H9 (cell line): ENCODE measurements at places on chromosomes 11 and 22. TPM values are rescaled to one million over a fixed set of nuclear protein-coding genes. Genes with fewer than 3 reads are reported as not detected.

DNA sequence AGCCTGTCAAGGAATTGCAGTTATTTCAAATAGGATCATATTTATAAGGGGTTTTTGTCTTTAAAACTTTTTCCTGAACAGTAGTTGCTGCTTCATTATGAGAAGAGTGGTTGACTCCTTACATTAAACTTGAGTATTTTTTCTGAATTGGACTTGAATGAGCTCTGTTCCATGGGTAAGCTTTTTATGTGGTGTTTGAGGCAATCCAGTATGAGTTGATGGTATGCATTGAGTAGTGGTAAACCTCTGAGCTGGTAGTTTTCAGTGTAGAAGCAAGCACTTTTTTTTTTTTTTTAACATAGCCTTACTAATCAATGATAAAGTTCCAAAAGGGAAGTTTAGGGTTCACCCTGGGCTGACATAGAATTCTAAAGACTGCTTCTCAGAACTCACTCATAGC is 3.4 kb downstream of the KMT2A start:
- DNase-seq: no peak

DNA sequence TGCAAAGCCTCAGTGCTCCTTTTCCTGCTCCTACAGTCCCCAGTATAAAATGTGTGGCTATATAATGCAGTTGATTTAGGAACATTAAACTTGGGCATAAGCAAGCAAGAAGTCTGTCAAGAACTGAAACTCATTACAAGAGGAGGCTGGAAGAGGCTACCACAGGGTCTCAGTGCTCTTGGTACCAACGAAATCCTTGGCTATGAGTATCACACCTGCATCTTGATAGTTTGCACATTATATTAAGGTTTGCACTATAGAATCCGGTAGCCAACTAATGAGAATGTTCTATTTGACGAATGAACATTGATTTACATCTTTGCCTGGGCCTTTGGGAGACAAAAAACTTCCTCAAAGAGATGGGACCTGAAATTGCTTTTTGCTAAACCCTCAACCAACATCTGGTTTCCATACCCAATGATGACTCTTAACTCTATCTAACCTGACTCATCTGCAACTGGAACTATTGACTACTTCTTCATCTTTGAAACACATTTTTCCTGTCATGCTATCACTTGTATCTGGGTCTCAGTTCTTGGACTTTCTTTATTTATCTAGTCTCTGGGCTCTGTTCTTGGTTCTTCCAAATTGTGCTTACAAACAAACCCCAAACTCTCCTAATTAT is 207.2 kb upstream of the CTSC start:
- no peak for DNase-seq

The OR51E2 gene
- total RNA-seq: not detected in 2 replicates

DNA sequence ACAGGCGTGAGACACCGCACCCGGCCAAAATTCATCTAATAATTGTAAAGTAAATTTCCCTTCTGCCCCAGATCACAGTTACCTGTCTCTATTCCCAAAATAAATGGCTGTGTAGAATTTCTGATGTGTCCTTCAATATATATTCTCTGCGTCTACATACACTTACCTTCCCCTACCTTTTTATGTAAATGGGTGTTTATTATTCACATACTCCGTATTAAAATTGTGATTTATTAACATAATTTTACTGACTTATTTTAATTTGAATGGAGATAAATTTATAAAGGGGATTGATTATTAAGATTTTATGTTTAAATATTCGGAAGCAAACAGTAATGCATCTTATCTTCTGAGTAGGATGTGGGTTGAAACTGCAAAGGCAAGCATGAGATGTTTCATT is 16.4 kb upstream of the ZNF280A start:
- DNase-seq: no peak

The FEN1 gene
- 114 and 115 TPM in 2 replicates for total RNA-seq

The OSBP2 gene
- 3.4 and 3.6 TPM in 2 replicates for total RNA-seq

DNA sequence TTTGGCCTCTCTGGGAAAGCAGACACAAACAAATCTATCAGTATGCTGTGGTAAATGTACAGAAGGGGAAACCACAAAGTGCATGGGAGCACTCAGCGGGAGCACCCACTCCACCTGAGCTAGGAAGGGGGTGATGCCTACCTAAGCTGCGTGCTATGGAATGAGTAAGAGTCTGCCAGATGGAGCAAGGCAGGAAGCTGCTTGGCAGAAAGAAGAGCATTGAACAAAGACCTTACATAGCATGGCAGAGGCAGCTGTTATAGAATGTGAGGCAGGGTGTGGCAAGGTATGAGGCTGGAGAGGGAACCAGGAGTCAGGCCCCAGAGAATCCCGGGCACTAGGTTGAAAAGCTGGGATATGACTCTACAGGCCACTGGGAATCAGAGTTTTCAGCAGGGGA is 13.8 kb upstream of the MTFP1 start:
- no peak for DNase-seq

GRCh38 chr11:64572143-64572542 is 18.9 kb upstream of the SLC22A12 start:
- no peak for DNase-seq

DNA sequence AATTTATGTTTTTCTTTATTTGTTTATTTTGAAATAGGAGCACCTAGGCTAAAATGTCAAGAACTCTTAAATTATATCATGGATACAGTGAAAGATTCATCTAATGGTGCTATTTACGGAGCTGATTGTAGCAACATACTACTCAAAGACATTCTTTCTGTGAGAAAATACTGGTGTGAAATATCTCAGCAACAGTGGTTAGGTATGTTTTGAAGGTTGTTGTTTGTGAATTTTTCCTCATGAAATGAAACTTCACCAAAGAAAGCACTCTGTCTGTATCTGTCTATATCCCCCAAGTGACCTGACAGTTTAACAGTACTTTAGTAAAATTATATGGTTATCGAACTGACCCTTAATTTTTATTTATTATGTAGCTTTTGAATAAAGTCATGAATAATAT is 12.8 kb downstream of the ATM start:
- DNase-seq: no peak

DNA sequence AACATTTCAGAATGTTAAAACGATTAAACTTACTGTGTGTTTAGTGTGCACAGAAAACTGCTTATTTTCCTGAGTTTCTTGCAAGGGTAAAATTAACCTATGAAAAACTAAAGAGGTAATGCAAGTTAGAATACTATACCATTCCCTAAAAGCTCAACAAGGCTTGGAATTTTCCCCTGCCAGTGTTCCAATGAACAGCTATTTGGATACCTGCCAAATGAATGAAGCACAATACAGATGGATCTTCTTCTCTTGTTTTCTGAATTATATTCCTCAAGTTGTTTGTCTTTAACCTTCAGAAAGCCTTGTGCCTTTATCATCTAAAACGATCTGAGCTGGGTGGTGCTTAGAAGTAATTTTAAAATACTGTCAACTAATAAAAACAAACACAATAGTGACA is 204.5 kb downstream of the LRRC4C start:
- no peak for DNase-seq

The OR51A4 gene
- total RNA-seq: not detected in 2 replicates

The CALCB gene
- not detected in 2 replicates for total RNA-seq

The NUDT8 gene
- total RNA-seq: 6.5 and 6.8 TPM in 2 replicates

The OR5A1 gene
- total RNA-seq: not detected in 2 replicates

The RIMBP3B gene
- total RNA-seq: 0.39 and 0.77 TPM in 2 replicates

DNA sequence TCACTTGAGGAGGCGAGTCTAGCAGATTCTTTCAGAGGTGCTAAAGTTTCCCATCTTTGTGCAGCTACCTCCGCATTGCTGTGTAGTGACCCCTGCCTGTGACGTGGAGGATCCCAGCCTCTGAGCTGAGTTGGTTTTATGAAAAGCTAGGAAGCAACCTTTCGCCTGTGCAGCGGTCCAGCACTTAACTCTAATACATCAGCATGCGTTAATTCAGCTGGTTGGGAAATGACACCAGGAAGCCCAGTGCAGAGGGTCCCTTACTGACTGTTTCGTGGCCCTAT is 8.9 kb upstream of the SAMM50 start:
- no peak for DNase-seq

DNA sequence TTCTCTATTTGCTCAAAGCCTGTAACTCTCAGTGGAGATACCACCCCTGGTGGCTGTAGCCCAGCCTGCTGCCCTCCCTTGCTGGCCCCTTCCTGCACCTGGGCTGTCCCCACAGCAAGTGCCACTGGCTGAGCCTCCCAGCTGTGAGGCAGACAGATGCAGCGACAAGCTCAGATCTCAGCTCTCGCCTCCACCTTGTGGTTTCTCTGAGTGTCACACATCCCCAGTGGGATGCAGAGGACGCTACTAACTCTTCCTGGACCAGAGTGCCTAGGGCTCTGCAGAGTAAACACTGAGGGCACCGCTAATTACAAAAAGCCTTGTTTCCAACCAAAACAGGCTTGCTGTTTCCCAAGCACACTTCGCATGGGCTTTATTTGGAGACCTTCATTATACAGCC is 8.9 kb downstream of the YPEL1 start:
- DNase-seq: peak; percentile 89

- DNase-seq: no peak
Observed at GRCh38 chr11:111465400-111465799, 46.8 kb downstream of the BTG4 start.

DNA sequence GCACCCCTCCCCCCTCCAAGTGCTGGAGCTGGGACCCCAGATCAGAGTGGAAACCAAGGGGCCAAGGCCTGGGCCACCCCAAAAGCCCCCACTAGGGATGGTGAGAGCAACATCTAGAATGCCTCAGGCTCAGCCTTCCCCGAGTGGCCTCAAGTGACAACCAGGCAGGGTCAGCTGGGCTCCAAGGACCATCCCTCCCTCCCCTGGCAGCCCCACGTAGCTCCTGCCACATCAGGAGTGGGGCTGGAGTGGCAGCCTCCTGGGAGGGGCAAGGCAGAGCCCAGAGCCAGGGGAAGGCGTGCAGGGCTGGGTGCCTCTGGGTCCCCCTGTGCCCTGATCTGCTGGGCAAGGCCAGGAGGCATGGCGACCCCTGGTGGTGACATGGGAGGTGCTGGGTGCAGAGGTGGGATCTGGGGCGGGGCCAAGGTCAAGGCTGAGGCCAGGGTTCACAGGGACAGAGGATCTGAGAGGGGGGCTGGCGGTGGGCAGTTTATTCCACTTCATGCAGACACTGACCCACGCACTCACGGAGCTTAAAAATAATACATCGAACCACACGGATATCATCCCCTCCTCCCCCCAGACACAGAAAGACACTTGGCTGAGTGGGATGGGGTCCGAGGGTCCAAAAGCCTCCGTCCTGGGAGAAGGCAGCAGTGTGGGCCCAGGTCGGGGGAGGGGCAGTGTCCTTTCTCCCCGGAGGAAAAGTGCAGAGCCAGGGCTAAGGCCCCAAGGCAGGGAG is 15.8 kb upstream of the EHD1 start:
- DNase-seq: peak; percentile 89

The GAL3ST1 gene
- total RNA-seq: 5.1 TPM in 2 replicates

DNA sequence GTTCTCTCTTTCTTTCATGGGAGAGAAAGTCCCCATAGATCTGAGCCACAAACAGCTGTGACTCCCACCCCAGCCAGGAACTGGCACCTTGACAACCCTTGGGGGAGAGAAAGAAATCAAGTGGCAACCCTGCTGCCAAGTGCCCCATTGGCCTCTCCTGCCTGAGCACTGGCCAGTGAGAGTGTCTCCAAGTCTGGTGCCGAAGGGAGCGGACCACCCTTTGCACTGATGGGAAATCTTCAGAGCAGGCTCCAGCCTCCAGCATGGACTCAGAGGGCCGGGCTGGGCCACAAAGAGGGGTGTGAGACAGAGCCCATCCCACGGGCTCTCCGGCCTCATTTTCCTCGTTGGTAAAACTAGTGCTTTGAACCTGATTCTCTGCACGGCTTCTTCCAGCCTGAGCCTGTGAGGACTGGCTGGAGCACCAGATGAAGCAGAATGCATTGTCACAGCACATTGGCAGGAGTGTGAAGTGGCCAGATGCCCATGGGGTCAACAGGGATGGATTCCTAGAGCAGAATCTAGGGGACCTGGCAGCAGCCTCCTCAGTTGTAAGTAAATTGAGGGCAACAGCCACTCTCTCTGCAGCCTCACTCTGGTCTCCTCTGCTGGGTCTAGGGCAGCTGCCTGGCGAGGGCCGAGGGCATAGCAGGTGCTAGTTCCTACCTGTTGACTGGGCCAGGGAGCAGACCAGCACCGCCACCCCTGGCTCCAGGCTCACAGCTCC is 81.4 kb downstream of the TRIM29 start:
- DNase-seq: peak; percentile 29

The TRIM49 gene
- total RNA-seq: not detected in 2 replicates

The OR56A1 gene
- 0.07 TPM in 2 replicates for total RNA-seq

The TNNI2 gene
- not detected in 2 replicates for total RNA-seq

DNA sequence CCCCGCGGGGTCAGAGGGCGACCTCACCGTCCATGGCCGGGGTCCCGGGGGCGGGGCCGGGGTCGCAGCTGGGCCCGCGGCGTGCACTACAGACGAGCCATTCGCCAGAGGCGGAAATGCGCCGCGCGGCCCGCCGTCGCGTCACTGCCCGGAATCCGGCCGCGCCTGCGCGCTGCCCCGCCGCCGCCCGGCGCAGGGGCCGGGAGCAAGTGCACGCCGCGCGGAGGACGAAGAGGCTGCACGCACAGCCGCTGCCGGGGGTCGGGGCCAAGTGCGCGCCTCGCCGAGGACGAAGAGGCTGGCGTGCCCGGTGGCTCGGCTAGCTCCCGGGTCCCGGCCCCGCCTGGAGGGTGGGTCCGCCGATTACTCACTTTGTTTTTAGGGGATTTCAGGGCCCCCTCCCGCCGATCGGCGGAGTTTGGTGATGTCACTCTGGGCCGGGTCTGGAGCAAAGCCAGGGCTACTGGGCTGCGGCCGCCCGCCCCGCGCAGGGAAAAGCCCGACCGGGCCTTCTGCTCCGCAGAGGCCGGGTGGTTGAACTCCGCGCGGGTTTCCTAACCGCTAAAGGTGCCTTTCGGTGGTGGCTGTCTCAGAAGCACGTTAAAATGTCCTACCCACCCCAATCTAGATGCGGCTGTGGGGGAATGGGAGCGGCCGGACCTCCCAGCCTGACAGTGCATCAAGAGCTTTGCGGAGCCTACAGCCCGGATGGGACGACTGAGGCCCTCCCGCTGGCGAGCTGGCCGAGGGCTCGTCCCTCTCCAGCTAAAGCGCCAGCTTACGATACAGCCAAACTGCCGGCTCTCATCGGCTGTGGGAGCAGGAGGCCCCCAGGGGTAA is at the start of gene RELA:
Gene RELA, minus strand, starts transcription at position 118 of the 840 bp plus-strand sequence. Its CDS starts 84 bp downstream, at position 34.
- peak; percentile 92 for DNase-seq

DNA sequence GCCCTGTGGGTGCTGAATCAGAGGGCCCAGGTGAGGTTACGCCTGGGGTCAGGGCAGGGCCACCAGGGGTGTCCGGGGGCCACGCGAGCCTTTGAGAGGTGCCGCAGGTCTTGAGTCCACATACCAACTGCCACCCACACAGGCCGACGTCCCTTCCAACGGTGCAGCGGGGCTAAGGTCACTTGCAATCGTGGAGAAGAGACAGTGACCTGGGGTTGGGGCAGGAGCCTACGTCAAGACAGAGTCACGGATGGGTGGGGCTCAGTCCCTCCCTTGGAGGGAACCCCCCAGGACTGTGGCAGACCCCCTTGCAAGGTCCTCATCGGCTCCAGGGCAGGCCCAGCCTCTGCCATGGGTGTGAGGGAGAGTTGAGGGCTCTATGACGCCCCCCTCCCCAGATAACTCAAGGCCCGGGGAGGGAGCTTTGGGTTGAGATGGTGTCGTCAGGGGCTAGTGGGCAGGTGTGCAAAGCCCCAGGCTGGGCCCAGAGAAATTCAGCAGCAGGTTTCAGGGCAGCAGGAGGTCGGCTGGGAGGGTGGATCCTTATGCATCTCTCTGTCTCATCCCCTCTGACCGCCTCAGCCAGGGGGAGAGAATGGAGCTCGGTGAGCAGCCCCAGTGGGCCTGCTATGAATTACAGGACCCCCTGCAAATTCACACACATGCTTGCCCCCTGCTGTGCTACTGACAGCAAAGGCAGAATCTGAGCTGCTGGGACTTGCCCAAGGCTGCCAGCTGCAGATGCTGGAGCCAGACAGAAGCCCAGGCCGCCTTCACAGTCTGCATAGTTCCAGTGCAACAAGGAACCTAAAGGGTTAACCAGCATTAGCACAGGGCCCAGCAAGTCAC is 60.0 kb downstream of the MYEOV start:
- DNase-seq: no peak
